ENCODE measurements at places on chromosomes 12 and 14.

DNA sequence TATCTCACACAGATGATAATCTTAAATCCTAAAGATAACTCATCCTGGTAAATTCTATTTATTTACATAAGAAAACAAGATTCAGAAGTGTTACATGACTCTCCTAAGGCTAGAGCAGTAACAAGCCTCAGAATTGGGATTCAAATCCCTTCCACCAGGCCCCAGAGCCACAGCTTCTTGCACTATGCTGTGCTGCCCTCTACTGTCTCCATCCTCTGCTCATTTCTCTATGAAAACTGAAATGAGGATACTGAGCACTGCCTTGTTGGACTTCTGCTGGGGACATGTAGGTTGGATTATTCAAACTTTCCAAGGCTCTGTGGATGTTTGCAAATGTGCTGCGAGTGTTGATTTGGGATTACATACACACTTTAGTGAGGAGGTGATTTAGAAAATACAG is 23.5 kb upstream of the C12orf50 start:
- DNase-seq: peak; percentile 54

- no peak for DNase-seq
Observed at GRCh38 chr12:108969622-108970021, 51.2 kb downstream of the SVOP start.

GRCh38 chr14:29906256-29906870 is 21.3 kb downstream of the PRKD1 start:
- peak; percentile 94 for DNase-seq

- DNase-seq: no peak
Observed at GRCh38 chr14:69298131-69299071, 38.4 kb downstream of the GALNT16 start.

GRCh38 chr12:114809097-114809496 is 125.1 kb upstream of the TBX3 start:
- DNase-seq: no peak

DNA sequence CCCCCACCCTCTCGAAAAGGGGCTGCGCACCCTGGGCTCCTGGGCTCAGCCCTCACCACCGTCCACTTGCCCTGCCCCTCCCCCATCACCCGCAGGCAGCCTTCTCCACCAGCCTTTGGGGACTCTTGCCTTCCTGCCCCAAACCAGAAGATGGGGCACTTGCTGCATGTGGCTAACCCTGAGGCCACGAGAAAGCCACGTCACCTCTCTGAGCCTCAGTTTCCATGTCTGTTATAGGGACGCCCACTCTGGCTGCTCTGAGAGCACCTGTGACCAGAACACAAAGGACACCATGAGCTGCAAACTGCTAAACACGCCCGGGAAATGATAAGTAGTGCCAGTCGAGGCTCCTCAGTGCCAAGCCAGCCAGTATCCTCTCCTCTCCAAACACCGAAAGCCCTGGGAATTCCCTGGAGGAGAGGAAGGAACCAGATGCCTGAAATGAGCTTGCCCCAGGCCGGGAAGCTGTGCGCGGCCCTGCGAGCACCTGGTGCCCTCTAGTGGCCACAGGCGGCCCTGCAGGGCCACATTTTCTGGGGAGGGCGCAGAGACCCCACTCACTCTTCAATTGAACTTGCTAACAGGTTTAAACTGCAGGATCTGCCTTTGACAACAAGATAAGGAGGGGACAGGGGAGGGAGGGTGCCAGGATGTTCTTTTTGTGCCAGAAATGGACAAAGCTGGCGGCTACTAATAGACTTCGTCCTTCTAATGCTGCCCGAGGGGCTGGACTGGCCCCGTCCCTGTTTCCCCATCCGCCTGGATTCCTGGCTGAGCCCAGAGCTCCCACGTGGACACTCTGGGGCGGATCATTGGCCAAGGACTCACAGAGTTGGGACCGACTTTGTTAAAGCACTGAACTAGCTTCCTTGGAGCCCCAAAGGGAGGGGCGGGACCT is 10.2 kb upstream of the SERPINA9 start:
- DNase-seq: peak; percentile 73

- no peak for DNase-seq
Observed at GRCh38 chr14:78075555-78076277, 94.5 kb upstream of the NRXN3 start.

- peak; percentile 91 for DNase-seq
Observed at GRCh38 chr14:40164083-40164482, 731.9 kb upstream of the FBXO33 start.

- no peak for DNase-seq
Observed at GRCh38 chr12:108325018-108325358, 14.1 kb downstream of the CMKLR1 start.

DNA sequence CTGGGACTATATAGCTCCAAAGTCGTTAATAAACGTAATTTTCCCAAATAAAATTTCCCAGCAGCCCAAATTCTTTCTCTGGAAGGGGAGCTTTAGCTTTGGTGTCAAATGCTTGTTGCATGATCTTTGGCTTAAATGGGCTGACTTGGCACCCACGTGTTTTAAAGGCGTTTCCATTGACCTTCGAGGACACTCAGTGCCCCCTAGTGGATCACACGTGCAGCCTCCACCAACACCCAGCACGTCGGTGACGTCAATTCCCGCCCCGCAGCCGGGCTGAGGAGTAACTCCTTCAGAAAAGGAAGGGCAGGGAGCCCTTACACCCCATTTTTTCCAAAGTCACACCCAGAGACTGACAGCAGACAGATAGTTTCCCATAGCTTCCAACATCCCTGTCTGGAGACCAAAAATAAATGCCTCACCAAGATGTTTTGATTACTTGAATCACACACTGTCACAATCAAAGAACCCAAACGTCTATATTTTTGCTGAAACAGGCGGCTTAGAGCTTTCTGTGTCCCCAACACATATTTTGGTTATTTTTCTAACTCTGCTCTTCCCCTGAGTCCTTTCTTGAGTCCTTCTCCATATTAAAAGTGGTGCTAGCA is 707.9 kb downstream of the AACS start:
- DNase-seq: no peak

- no peak for DNase-seq
Observed at GRCh38 chr12:96260644-96261043, 66.5 kb downstream of the ELK3 start.

DNA sequence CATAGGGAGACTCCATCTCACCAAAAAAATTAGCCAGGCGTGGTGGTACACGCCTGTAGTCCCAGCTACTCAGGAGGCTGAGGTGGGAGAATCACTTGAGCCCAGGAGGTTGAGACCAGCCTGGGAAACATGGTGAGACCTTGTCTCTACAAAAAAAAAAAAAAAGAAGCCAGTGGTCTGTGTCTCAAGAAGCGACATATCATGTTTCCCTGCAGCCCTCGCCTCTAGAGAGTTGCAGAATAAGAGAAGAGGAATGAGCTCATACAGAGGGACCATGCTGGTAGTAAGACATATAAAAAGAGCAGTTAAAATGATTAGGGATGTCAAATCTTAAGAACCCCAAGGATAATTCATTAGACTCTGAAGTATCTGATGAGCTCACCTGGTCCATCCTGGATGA is 39.4 kb upstream of the BICDL1 start:
- DNase-seq: no peak

GRCh38 chr14:23430016-23430722 is 5.3 kb downstream of the MYH7 start:
- DNase-seq: no peak

GRCh38 chr12:111715279-111715678 is 29.4 kb downstream of the ACAD10 start:
- no peak for DNase-seq

DNA sequence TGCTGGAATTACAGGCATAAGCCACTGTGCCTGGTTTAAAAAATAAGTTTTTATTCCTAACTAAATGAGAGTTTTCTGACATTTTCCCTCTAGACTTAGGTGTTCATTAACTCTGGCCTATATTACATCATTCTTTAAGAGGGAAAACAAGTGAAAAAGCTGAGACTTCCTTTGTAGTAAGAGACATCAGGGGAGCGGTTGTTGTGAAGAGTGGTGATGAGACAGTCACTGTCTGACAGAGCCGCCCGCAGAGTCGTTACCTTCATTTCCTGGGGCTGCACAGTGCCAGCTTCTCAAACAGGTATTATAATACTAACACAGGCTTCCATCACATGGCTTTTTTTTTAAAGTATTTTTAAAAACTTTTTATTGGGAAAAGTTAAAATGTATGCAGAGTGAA is 19.7 kb upstream of the TDRD9 start:
- DNase-seq: peak; percentile 64

DNA sequence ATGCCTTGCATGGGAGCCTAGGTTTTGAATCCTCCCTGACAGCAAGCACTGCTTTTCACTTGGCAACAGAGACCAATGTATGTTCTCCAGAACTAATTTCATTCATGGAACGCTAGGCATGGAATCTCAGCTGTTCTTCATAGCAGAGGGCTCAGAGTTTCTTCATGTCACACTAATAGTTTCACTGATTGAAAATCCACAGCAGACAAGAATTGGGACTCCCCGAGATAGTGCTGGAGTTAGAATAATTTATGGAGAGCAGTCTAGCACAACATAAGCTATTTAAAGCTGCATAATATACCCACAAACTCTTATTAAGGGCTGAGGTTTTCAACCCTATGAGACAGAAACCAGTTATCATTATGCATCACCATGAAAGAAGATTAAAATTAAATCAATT is 342.5 kb downstream of the TMEM132D start:
- no peak for DNase-seq

GRCh38 chr12:22377731-22378496 is 43.4 kb upstream of the ST8SIA1 start:
- no peak for DNase-seq

Data from kidney tubule cell (primary cell).